NCI-H2029 (cell line): ENCODE measurements at places on chromosomes 1 and 21.
A peak's percentile ranks its signal among the peaks of the same experiment; 100 is the strongest.

GRCh38 chr1:179206812-179207211 is 22.7 kb downstream of the ABL2 start:
- no peak for DNase-seq

DNA sequence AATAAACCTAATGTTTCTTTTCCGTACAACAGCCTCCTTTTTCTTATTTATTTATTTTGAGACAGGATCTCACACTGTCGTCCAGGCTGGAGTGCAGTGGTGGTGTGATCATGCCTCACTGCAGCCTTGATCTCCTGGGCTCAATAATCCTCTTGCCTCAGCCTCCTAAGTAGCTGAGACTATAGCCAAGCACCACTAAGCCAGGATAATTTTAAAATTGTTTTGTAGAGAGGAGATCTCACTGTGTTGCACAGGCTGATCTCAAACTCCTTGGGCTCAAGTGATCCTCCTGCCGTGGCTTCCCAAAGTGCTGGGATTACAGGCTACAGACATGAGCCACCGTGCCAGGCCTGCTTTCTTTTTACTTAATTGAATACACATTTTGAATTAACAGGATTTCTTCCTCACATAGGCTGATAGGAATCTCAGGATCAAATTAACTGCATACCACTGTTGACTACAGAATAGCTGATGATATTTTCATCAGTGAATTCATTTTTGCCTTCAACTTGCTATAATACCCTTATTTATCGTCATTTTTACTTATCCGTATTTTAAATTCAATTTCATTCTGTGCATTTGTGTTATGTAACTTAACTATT is 2010.5 kb downstream of the NCAM2 start:
- no peak for DNase-seq

DNA sequence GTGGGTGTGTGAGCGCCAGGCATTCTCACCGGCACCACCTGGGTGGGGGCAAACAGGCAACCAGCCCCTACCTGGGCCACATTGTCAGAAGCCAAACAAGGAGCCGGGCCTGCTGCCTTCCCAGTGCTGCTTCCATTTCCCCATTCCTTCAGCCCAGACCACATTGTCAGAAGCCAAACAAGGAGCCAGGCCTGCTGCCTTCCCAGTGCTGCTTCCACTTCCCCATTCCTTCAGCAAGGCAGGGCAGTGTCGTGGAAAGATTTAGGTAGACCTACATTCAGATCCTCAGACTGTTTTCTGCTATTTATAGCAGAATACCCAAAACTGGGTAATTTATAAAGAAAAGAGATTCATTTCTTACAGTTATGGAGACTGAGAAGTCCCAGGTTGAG is 47.0 kb upstream of the EFHD2 start:
- no peak for DNase-seq

- no peak for DNase-seq
These were observed 136.5 kb downstream of the ZZZ3 start for GRCh38 chr1:77545970-77546369.

DNA sequence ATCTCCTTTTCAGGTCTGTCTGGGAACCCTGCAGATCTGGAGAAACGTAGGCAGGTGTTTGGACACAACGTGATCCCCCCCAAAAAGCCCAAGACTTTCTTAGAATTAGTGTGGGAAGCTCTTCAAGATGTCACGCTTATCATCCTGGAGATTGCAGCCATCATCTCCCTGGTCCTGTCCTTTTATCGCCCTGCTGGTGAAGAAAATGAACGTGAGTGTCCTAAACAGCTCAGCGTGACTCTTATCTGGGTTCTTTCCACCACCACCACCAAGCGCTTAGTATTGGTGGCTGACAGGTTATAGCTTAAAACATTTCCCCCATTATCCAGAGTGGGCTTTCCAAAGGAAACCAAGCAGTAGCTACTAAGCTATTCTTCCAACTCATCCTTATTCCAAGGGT is 66.8 kb upstream of the LAX1 start:
- DNase-seq: no peak

DNA sequence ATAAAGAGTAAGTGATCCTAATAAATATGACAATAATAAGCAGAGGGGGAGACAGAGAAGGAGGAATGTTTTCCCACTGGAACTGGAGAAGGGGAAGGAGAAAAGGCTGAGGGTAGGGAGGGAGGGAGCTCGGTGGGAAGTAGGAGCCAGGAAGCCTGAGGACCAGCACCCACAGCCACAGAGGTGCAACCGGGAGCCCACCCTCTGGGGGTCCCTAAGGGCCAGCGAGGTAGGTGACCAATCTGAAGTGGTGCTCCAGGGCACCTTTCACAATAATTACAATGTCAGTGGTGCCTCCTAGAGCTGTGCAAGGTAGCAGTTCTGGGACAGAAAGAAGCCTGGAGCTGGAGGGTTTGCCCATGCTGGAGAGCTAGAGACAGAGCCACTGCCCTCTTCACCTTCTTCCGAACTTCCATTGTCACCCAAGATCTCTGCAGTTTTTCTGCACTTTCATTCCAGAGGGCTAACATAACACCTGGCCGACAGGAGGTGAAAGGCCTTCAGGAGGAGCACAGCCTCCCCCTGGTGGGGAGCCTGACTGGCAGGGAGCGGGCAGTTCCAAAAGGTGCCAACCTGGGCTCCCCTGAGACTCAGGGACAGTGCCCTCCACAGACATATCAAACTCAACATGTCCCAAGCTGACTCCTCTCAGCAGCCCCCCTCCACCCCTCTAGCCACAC is 4.1 kb upstream of the AHCYL1 start:
- DNase-seq: no peak

DNA sequence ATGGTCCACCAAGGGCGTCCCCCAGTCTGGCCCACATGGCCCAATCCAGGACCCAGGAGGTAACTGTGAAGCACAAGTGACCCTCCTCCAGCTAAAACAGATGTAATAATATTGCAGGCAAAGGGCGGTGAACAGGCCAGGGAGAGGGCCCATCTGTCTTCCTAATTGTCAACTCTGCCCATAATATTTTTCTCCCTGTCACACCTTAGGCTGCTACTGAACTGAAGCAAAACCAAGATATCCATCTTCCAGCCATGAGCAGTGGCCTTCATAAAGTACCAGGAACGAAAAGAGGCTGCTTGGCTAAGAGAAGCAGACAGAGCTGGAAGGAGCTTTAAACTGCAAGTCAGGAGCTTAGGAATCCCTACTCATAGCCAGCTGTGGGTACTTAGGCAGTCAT is 3.1 kb downstream of the KANK4 start:
- no peak for DNase-seq

- peak; percentile 97 for DNase-seq
These were observed at the start of gene CEP350 for GRCh38 chr1:179954493-179955286. CEP350 (plus strand) TSS chr1:179954810; CDS start chr1:179986182, 31,372 bp downstream.

GRCh38 chr1:157830887-157831286 is 10.7 kb downstream of the CD5L start:
- DNase-seq: no peak

- no peak for DNase-seq
These were observed 131.0 kb upstream of the LMO4 start for GRCh38 chr1:87197641-87198040.

- no peak for DNase-seq
These were observed 52.2 kb downstream of the ZBTB40 start for GRCh38 chr1:22503721-22504410.

DNA sequence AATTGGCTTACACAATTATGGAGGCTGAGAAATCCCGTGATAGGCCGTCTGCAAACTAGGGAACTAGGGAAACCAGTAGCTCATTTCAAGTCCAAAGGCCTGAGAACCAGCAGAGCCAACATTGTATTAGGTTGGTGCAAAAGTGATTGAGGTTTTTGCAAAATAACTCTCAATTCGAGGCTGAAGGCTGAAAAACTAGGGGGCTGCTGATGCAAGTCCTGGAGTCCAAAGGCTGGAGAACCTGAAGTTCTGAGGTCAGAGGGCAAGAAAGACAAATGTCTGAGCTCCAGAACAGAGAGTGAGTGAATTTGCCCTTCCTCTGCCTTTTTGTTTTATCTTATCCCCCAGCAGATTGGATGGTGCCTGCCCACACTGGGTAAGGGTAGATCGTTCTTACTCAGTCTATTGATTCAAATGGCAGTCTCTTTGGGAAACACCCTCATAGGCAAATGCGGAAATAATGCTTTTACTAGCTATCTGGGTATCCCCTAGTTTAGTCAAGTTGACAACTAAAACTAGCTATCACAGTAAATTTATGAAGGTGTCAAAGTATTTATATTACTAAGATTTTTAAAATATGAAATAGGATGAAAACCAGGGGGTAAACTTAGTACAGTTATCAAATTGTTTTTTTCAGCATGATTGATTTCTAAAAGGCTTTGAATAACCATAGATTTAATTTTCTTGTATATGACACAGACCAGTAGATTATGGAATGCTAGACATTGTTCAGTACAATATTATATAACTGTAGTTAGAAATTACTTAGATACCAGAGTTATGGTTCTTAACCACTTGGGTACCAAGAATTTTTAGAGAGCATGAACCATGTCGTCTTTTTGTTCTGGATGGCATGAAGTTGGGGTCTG is 15.4 kb downstream of the RABGAP1L start:
- no peak for DNase-seq

DNA sequence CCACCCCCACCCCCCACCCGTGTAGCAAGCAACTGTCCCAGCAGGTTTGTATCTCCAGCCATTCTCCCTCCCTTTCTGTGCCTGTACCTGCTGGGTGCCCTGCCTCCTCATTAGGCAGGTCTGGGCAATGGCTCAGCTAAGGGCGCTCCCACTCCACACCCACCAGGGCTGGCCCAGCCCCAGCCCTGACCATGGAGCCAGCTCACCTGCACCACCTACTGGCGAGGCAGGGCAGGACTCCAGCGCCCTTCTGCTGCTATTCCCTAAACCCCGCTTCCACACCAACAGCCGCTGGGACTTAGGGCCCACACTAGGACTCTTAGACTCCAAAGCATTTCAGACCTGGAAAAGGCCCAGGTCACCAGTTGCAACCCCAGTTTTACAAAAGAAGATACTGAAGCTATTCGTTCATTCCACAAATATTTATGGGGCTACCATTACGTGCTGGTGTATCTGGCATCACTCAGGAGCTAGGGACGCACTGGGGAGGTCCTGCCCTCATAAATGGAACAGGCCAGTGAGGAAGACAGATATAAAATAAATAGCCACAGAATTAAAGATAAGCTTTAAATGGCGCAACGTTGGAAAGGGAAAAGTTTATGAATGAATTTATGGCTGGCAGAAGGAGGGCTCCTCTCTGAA is 24.0 kb downstream of the PGLYRP3 start:
- DNase-seq: no peak

GRCh38 chr21:15893902-15894301 is 164.1 kb downstream of the USP25 start:
- DNase-seq: no peak

- DNase-seq: no peak
These were observed 62.2 kb downstream of the OBSCN start for GRCh38 chr1:228270032-228270431.

DNA sequence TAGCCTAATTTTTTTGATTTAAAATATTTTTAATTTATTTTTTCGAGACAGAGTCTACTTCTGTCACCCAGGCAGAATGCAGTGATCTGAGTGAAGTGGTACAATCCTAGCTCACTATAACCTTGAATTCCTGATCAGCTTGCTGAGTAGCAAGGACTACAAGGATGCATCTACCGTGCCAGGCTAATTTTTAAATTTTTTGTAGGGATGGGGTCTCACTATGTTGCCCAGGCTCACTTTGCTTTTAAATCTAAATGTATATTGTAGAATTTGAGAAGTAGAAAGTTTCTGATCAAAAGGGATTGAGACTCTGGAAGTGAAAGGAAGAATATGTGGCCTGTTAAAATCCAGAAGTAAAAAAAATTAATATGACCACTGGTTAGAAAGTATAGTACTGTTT is 1.6 kb downstream of the STX12 start:
- no peak for DNase-seq
